SIG-M5 (cell line): ENCODE measurements at places on chromosomes 2 and 18.

- DNase-seq, result no peak
Observed at GRCh38 chr18:49486134-49486533, 900 bp downstream of the C18orf32 start.

DNA sequence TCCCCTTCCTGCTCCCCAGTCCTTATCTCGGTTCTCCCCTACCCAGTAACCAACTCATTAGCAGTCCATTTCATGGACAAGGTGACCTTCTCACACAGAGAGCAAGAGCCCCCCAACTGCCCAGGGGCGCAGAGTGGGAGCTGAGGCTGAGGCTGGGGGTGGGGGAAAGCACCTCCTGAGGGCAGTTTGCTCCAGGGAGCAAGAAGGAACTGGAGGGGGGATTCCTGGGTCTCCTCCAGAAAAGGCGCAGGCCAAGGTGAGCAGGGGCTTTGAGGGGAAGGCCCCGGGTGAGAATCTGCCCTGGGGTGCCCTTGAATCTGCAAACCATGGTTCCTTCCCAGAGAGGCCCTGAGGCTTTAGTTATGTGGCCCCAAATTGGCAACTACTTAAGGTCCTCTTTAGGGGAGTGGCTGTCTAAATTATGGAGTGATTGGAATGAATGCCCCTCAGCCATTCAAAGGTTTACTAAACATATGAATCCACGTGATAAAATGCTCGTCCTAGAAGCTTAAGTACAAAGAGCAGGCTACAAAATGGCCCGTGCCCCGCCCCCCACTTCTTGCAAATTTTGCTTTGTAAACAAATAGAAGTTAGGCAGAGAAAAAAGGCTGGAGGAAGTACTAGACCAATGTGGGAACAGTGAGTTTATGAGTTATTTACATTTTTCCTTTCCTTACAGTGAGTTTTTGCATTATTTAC is 123.5 kb upstream of the HS6ST1 start:
- DNase-seq, result no peak

DNA sequence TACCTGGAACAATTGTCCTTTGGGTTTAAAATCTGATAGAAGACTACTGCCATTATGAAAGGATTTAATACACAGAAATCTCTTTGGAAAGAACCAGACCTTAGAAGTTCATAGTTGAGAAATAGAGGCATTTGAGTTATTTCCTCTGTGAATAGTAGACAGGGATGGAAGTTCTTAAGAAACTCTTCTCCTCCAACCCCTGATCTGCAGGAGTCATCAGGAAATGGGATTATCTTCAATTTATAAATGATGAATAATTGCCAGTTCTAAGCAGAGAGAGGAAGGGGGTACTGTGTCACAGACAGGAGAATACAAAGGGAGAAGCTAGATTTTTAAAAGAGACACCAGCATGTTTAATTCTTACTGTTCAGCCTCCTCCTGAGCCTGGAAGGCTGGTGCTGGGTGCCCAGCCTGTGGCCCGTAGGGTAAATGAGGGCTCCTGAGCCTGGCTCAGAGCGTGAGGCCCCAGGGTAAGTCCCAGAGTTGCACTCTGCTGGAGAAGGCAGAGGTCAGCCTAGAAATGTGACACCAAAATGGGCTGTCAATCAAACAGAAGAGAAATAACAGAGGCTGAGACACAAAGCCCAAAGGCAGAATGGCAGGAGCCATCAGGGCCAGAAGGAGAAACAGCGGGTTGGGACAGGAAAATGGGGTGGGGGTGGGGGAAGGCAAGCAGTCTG is 58.2 kb upstream of the PKDCC start:
- no peak for DNase-seq

GRCh38 chr2:74301262-74301661 is 42.0 kb downstream of the SLC4A5 start:
- DNase-seq, result no peak

GRCh38 chr18:2825613-2826175 is 21.1 kb upstream of the EMILIN2 start:
- DNase-seq, result no peak

GRCh38 chr18:78664048-78664447 is 315.6 kb upstream of the SALL3 start:
- DNase-seq, result no peak

DNA sequence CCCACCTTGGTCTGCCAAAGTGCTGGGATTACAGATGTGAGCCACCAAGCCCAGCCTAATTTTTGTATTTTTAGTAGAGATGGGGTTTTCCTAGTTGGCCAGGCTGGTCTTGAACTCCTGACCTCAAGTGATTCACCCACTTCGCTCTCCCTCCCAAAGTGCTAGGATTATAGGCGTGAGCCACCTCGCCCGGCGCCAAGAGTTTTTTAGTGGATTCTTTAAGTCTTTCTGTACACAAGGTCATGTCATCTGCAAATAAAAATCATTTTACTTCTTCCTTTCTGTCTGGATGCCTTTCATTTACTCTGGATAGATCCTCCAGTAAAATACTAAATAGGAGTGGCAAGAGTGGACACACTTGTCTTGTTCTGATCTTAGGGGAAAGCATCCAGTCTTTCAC is 61.7 kb downstream of the KCMF1 start:
- no peak for DNase-seq

DNA sequence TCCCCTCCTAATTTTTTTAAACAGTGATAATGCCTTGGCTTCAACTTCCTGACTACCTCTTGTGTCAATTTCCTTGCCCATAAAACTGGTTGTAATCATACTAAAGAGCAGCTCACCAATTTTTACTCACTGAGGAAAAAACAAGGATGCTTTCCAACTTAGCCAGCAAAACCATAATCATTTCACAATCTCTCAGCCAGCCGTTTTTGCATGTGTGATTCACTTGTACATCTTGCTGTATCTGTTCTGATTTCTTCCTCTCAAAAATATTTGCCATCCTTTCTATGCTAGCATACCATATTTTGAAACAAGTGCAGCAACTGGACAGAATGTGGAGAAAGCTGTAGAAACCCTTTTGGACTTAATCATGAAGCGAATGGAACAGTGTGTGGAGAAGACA is 60.7 kb downstream of the RAB27B start:
- no peak for DNase-seq

- DNase-seq, result no peak
Observed at GRCh38 chr2:190123956-190124355, 61.4 kb upstream of the MSTN start.

- DNase-seq, result no peak
Observed at GRCh38 chr2:170723446-170723958, 8.4 kb downstream of the SP5 start.
